ENCODE measurements at places on chromosomes 3 and 15. TPM values are rescaled to one million over a fixed set of nuclear protein-coding genes. Genes with fewer than 3 reads are reported as not detected.

DNA sequence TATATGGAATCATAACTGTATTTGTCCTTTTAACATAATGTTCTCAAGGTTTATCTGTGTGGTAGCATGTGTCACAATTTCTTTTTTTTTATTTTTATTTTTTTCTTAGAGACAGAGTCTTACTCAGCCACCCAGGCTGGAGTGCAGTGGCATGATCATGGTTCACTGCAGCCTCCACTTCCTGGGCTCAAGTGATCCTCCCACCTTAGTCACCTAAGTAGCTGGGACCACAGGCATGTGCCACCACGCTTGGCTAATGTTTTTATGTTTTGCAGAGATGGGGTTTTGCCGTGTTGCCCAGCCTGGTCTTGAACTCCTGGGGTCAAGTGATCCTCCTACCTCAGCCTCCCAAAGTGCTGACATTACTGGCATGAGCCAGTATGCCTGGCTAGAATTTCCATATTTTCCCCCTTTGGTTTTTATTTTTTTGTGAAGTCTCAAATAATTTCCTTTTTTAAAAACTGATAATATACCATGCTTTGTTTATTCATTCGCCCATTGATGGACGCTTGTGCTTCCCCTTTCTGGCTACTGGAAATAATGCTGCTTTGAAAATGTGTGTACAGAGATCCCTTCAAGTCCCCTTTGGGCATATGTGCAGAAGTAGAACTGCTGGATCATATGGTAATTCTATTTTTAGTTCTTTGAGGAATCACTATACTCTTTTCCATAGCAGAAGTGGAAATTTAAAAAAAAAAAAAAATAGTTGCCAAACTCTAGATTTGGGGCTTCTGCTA lies 28.4 kb downstream of the TMEM40 start:
- DNase-seq, result no peak

GRCh38 chr3:2793987-2794386 lies 316.2 kb downstream of the IL5RA start:
- no peak for DNase-seq

- peak; percentile 77 for DNase-seq
These were observed 15.6 kb downstream of the SMAD3 start for GRCh38 chr15:67080900-67081431.

Gene EFHB
- total RNA-seq, result not detected

GRCh38 chr3:171396048-171396447 lies 64.2 kb downstream of the TNIK start:
- DNase-seq, result no peak

All from activated CD8-positive, alpha-beta memory T cell treated with anti-CD3 and anti-CD28 coated beads, Interleukin-2, amount 10 ng/mL, durations not matched to agents 7 days and 5 days (primary cell).